Stimulated activated CD8-positive, alpha-beta memory T cell treated with anti-CD3 and anti-CD28 coated beads, Interleukin-7, amount 100 ng/mL, for 1 hour (primary cell): ENCODE measurements at places on chromosomes 4 and X.

GRCh38 chr4:186095406-186095805, 9.1 kb upstream of the FAM149A start:
- DNase-seq, result no peak

DNA sequence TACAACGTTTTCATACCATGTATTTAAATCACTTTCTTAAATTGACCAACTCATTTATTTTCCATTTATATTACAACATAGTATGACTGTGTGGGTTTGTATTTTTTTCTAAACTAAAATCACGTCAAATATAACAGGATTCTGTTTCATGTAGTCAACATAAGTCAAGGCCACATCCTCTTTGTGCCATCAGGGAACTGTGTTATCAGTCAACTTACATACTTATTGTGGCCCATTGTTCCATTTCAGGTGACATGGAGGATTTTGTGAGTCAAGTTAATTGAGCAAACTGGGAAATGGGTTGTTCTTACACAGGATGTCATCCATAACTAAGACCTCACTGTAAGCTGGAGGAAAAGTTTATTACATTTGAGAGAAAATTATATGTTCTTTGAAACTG, 35.9 kb downstream of the STK26 start:
- no peak for DNase-seq

- DNase-seq, result no peak
Measured at GRCh38 chrX:38804432-38804681, 3.1 kb downstream of the MID1IP1 start.

DNA sequence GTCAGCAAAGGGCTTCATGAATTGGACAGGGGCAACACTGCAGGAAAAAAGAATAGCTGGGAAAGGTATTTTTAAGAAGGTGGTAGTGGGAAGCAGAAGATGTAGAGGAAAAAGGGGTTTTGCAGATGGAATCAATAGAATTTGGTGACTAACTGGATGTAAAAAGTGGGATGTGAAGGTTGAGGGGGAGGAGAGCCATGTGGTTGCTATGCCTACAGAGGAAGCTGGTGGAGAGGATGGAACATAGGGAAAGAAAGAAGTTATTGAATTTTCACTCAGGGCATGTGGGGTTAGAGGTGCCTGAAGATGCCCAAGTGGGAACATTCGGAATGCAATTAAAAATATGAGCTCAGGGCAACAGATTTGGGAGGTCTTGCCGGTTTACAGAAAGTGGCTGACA, 33.0 kb downstream of the REELD1 start:
- DNase-seq, result no peak
